NCI-H524 treated with DMSO at 0.1 percent for 48 hours (cell line): ENCODE measurements at places on chromosomes 7 and 10.

GRCh38 chr7:43431020-43431595, 151.8 kb upstream of the STK17A start:
- DNase-seq, result no peak

DNA sequence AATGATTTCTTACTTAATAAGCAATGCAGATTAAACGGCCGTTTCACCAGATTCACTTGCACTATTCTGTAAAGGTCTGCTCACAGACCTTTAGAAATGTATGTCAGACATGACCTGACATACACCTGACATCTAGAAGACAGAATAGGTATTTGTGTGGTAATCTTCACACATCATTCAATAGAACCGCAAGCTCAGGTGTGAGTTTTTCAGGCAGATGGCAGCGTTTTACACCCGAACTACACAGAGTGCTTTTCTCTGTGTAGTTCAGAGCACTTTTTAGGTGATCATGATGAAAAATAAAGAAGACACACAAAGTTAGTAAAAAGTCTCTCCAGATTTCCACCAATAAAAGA, 63.2 kb downstream of the PRKCQ start:
- no peak for DNase-seq

DNA sequence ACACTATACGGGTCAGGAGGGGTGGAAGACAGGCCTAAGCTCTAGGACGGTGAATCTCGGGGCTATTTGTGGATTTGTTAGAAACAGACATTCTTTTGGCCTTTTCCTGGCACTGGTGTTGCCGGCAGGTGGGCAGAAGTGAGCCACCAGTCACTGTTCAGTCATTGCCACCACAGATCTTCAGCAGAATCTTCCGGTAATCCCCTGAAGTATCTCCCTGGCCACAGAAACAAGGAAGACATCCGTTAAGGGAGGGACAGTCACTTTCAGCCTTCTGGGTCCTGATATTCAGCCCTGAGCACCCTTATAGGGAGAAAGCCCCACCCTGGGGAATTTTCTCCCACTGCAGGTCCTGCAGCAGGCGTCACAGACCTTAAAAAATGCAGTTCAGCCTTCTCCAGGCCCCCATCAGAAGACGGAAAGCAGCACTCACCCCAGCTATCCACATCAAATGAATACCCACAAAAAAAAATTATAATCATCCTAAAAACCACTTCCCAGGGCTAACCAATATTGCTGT, 23.2 kb downstream of the PLAC9 start:
- no peak for DNase-seq

DNA sequence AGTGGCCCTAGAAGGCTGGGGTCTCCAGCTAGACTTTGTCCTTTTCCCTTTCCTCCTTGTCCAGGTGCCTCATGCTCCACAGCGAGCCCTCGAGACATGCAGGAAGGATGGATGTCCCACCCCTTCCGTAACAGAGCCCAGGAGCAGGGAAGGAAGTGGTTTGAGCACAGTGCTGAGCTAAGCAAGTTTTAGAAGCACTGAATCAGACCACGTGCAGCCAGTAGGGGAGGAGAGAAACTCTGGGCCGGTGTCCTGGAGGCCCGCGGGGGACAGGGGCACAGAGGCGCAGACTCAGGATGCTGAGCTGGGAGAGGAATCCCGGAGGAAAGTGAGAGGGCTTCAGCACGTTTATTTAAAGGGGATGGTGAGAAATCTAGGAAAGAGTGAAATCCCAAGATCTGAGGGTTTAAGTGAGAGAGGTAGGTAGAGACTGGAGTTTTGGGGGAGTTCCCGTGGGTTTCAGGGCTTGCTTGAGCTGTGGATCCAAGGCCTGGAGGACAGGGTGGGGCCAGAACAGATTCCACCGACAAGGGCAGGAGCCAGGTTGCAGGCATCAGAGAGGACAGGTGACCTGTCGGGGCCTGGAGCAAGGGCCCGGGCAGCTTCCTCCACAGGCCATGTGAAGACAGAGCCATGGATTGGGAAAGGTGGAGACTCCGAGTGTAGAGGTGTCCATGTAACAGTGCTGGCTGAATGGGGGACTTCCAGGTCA, 4.4 kb upstream of the IRF5 start:
- DNase-seq, result no peak

DNA sequence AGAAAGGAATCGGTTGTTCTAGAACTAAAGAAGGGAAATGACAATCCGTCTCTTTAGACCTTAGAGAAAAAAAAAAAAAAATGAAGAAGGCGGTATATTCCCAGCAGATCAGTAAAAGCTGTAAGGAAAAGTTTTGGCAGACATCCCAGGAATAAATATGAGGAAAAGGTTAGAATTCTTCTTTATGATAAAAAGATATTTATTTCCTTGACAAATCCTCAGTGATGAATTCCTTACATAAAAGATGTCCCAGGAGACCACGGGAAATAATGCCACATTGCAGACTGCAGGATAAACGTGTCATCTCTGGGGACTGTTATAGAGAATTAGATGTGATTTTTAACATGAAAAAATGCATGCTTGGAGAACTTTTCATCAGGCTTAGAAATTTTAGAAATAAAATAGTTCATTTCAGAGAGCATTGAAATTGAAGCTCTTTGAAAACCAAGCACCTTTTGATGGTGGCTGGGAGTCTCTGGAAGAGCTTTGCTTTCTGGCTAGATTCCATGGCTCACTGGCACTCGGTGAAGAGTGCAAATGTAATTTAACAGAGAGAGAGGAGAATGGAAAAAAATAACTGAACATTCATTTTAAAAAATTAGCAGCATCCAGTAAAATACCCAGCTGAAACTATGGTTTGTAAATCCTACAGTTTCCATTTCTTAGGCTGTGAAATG, 98.2 kb downstream of the PRPF18 start:
- DNase-seq, result no peak

- no peak for DNase-seq
Observed at GRCh38 chr7:158365267-158365666, 222.4 kb downstream of the PTPRN2 start.

- no peak for DNase-seq
Observed at GRCh38 chr7:98869027-98869596, 702 bp downstream of the TMEM130 start.

DNA sequence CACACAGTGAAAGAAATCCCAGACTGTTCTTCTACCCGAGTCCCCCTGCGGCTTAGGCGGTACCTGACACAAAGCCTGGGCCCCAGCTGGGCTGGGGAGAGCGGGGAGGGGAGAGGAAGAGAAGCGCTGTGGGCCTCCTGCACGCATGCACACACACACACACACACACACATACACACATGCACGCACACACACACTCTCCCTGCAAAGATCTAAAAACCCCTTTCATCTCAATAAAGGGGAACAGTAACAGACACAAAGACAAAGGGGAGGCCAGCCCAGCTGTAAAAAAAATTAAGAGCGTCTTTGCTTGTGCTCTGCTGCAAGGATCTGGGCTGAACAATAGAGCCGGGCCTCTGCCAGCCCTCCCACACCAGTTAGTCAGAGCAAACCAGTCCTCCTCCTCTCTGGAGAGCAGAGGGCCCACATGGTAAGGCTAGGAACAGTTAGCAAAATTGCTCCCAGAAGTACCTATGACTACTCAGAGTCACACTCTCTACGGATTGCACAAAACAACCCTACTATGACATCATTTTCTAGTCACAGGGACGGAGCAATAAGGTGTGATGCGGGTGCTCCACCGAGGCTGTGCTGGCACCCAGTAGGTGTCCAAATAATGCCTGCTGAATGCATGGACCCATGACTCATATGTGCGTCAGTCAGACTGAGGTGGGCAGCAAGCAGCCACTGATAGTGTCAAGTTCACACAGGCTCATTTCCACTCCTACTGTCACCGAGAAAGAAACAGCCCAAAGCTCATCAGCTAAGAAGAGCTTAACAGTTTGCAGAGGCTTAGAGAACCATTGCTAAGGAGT, 9.2 kb downstream of the ITPRIP start:
- DNase-seq, result no peak

GRCh38 chr7:17971411-17971810, 31.1 kb upstream of the SNX13 start:
- DNase-seq, result no peak

GRCh38 chr10:17235136-17235535, 7.1 kb downstream of the VIM start:
- no peak for DNase-seq

GRCh38 chr10:109178591-109178990, 744.7 kb downstream of the XPNPEP1 start:
- no peak for DNase-seq

DNA sequence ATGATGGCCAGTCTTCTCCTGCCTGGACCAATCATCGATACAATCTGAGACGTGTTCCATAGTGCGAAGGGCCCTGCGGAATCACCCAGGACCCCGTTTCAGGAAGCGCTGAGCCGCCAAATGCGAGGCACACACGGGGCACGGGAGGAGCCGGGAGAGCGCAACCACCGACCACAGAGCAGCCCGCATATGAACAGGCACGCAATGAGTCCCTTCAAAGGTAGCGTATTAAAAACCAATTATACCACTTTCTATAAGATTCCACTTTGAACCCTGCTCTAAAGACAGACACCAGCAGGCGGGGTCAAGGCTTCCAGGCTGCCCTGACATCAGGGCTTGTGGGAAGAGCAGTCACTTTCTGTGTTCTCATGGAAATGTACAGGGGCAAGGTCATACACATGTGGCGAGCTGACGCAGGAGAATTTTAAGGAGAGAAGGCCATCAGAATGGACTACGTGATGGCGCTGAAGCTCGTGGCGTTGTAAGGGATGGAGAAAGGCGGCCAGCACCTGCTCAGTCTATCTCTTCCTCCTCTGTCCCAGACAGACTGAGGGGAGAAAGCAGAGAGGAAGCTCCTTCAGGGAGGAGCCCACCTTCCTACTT, 46.2 kb downstream of the AMZ1 start:
- no peak for DNase-seq
